ENCODE measurements at places on chromosomes 16 and 17.

DNA sequence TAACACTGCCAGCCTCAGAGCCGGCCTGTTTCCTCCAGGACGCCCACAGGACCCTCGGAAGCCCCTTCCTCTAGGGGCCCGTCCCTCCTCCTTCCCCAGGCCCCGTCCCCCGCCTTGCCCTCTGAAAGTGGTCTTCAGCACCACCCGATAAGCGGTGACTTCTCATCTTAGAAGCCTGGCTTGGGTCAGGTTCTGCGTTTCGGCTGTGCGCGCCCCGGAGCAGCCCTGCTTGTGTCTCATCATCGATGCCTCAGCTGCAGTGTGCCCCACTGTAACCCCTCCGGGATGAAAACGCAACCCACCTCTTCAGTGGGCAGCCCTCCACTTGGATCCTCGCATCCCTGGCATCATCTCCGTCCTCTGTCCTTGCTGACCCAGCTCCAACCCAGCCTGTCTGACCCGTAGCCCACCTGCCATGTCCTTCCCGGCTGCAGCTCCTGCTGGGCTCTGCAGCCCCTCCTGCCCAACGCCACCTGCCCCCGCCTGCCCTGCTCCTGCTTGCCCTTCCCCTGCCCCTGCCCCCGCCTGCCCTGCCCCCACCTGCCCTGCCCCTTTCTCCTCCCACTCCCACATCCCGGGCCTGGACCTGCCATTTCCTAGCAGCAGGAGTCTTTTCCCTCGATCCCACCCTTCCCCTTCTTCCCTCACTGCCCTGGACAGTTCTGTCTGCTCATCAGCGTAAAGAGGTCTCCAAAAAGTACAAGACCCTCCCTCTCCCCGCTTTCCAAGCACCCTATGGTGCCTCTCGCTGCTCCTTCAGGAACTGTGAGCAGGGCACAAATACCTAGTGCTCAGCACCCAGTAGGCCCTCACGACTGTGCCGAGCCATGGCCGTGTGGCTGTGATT, 112.5 kb upstream of the CHMP6 start:
- DNase-seq: no peak

DNA sequence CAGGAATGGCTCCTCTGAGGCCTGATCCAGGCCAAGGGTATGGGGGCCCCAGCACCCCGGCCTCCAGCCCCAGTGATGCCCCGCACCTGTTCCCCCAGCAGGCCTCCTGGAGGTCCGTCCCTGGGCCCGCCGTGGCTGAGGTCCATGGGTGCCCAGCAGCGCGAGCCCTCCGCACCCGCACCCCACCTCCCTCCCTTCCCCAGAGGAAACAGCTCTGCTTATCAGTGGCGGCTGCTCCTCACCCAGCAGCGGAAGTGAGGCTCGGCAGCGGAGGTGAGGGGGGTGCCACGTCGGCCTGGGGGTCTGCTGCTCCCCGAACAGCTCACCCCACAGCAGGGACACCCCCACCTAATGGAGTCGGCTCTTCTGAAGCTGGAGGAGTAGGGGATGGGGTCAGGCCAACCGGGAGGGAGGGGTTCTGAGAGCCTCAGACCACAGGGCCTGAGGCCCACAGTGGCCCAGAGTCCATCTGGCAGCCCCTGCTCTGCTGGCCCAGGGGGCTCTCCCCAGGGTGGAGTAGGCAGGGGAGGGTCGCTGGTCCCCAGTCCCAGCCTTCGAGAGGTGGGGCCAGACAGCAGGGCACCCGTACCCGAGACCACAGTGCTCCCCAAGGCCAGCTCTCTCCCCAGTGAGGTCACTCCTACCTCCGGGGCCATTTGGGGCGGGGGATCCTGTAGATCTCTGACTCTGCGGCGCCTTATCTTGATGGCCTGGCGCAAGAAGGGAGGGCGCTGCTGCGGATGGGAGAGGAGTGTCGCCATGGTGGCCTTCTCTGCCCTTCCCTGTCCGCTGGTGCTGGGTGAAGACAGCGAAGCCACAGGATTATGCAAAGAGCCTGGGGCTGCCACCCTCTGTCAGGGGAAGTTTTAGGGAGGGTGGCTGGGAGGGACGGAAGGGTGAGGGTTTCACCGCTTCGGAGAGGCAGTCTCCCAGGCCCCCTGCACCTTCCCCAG, at the start of gene UNC13D:
UNC13D (minus strand) TSS at position 828 of the 953 bp plus-strand sequence; CDS start at position 761, 67 bp downstream.
- peak; percentile 85 for DNase-seq

DNA sequence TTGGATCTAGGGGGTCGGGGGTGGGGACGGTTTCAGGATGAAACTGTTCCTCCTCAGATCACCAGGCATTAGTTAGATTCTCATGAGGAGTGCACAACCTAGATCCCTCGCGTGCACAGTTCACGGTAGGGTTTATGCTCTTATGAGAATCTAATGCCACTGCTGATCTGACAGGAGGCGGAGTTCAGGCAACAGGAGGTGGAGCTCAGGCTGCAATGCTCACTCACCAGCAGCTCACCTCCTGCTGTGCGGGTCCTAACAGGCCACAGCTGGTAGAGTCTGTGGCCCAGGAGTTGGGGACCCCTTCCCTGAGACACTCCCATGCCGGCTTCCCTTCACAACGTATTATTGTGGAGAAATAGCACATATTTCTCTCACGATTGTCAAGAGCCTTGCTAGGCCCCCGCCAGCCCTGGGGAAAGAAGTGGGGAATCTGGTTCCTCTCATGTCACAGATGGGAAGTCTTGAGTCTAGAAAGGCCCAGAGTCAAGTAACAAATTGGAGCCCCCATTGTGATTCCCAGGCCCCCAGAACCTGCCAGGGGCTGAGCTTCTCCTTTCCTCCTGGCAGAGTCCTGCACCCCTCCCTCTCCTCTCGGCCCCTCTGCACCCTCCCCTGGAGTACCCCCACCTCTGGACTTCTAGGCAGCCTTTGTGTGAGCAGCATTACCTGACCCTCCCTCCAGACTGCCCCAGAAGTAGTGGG, 6.1 kb upstream of the KRT14 start:
- DNase-seq: no peak

- DNase-seq: no peak
These were observed 115.2 kb upstream of the KIF2B start for GRCh38 chr17:53707566-53707965.

DNA sequence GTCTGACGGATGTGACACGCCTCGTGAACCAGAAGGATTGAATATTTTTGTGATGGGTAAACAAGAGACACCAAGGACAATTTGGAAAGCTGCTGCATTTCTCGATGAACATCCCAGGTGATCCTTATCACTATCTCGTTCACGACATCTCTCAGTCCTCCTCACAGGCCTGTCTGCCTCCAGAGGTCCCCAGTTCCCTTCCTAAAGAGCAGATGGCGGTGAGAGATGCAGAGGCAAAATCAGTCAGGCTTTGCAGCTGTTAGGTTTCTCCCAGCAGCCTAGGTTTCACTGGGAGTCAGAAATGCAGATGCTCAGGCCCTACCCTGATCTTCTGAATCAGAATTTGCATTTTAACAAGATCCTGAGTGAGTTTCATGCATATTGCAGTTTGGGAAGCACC, 23.6 kb downstream of the SCPEP1 start:
- DNase-seq: no peak

DNA sequence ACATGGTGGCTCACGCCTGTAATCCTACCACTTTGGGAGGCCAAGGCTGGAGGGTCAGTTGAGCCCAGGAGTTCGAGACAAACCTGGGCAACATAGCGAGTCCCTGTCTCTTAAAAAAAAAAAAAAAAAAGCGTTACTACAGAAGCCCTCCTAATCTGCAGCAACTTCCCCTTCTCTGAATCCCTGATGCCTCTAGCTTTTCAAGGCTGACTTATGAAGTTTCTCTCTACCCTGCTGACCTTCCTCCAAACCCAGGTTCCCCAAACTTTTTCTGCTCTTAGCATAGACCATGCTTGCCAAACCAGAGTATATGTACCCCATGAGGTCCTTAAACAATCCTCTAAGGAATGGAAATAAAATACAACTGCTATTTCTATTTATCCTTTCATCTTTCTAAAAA, 16.4 kb downstream of the LYRM1 start:
- peak; percentile 32 for DNase-seq

DNA sequence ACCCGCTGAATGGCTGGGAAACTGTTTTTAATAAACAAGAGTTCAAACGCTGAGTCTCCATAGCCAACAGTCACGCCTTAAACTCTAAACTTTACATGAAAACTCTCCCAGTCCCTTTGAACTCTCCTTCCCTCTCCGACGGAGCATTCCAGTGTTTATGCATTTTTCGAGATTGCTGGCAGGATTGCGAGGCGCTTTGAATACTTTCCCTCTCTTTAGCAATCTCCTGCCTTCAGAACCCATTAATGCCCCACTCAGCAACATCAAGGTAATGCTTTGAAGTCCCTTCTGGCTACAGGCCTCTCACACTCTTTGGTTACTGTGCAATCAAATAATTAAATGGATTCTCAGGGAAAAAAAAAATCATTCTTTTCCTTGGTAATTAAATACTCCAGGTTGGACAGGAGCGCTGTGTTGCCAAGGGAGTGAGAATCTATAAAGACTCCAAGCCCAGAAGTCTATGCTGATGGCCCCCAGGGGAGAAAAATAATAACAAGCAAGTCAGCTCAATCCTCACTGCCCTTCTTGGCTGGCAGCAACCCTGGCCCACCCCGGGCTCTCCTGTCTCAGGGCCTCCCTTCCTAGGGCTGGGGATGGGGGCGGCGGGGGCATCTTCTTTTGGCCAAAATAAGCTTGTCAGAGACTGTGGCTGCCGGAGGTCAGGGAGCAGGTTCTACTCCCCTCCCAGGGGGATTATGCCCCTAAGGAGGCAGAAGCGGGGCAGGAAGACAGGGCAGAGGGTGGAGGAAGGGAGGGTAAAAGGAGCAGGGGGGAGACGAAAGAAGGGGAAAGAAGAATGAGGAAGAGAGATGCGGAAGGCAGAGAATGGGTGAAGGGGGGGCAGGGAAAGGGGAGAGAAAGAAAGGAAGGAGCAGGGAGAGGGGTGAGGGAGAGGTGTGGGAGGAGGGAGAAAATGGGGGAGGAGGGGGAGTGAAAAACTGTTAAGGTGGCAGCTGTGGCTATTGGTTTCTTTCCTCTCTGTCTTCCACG, 45.2 kb downstream of the AXIN2 start:
- DNase-seq: no peak

DNA sequence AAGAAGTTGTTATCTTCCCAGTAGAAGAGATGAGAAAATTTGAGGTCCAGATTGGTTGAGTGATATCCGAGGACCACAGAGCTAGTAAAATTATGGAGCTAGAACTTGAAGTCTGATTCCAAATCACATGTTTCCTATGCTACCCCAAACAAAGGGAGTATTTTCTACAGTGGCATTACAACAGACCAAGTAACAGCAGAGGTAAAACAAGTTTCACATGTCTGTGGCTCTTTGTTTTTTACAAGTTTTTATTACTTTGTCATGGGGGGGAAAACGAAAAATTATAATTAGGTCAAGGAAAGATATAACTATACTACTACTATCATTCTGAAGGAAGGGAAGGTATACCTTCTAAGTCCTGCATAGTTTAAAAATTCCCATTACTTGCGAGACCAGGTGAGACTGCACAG, 49.4 kb downstream of the KANSL1 start:
- no peak for DNase-seq

GRCh38 chr16:88816736-88817535, 5.2 kb upstream of the APRT start:
- no peak for DNase-seq

- DNase-seq: peak; percentile 66
These were observed 288.6 kb upstream of the ELAC2 start for GRCh38 chr17:13306310-13306962.

DNA sequence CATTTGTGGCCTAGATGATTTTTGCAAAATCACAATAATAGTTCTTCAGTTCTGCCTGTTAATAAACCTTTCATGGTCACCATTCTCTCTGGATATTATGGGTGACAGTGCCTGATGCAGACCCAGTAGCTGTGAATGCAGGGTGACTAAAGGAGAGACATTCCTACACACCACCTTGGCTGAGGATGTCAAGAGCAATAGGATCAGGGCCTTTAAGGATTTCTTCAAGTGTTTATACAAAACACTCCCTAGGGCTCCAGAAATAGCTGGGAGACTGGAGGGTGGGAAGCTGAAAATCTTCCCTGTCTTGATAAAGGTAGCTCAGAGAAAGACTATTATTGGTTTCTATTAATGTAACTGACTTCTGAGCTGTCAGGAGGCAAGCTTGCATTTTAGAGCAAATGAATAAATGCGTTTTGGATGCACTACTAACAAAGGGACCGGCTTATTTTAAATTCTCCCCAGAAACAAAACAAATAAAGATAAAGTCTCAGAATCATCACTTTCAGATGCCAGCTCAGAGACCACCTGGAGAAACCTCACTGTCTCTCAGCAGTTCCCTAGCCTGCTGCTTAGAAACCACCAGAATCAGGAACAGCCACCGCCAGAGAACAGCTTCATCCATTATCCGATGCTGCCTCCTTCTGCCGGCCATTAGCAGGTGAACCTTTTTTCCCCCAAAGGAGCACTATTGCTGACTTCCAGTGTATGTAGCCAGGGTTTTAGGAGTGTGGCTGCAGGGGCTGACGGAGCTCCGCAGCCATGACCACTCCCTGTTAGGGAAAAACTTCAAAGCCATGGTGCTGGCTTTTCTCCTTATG, 171.4 kb upstream of the DYNLRB2 start:
- DNase-seq: no peak

DNA sequence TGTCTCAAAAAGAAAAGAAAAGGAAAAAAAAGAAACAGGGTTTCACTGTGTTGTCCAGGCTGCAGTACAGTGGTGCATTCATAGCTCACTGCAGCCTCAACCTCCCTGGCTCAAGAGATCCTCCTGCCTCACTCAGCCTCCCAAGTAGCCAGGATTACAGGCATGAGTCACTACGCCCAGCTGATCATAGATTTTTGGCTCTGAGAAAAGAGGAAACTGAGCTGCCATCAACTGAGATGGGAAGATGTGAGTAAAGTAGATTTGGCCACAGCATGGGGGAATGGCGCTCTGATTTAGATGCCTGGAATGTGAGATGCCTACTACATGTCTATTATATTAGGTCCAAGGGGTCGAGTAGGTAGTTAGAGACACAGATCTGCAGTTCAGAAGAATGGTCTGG, 5.9 kb upstream of the NAGS start:
- DNase-seq: peak; percentile 32
